ENCODE measurements at places on chromosomes 7 and 10.

- DNase-seq, result no peak
Observed at GRCh38 chr10:86959737-86960002, 1.3 kb downstream of the SNCG start.

DNA sequence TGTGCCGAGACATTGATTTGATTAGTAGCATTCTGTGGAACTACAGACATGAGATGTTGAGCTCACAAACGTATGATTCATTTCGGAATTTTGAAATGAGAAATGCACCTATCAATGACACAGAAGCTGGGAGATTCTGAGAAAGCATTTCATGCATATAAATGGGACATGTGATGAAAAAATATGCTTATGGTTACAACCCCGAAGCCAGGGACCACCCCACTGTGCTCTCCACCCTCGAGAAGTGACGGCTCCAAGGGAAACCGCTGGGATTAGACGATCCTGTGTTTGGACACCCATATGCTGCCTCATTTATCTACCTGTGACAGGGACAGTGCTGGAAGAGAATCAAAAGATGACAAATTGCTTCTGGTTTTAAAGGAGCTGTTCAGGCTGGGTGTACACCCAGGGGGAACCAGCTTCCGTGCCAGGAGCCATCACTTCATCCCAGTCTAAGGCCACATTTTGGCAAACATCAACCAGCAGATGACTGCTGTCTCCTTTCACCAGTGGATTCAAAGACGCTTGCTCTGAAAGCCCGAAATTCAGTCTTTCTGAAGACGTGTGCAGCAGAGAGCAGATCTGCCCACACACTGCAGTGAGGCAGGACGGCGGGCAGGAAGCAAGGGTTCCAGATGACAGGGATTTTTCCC is 109.9 kb downstream of the ATXN7L1 start:
- DNase-seq, result no peak

GRCh38 chr10:21624951-21625350 is 90.9 kb downstream of the MLLT10 start:
- no peak for DNase-seq

DNA sequence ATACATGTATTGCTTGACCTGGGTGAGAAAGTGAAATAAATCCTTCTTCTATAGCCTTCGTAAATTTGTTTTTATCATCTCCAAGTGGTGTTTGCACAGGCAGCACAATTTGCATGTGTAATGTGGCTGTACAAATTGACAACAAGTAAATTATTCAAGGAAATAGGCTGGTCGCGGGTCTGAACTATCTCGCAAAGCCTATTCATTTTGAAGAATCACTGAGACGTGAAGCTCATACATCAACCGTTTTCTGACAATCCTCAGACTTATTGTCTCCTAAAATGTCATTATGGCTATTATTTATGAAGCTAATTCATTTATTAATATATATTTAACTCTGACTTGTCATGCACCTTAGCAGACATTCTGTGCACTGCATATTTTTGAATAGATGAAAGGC is 16.2 kb upstream of the FAM204A start:
- no peak for DNase-seq

DNA sequence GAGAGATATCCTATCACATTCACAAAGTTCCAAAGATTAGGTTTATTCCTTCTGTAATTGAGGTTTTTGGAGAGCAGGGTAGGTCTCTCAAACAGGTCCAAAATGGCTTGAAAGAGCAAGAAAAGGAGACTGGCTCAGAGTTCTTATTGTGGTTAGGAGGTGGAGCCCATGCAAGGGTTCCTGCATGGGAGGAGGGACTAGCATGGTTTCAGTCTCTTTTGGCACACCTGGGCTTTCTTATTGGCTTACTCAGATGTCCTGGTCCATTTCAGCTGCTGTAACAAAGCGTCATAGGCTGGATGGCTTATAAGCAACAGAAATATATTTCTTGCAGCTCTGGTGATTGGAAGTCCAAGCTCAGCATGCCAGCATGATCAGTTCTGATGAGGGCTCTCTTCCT is 493.1 kb downstream of the REEP3 start:
- DNase-seq, result no peak
